T1000 (cell line): ENCODE measurements at places on chromosomes 6 and 20.

- DNase-seq, result no peak
These were observed 231.7 kb downstream of the TAF4 start for GRCh38 chr20:61833807-61834610.

DNA sequence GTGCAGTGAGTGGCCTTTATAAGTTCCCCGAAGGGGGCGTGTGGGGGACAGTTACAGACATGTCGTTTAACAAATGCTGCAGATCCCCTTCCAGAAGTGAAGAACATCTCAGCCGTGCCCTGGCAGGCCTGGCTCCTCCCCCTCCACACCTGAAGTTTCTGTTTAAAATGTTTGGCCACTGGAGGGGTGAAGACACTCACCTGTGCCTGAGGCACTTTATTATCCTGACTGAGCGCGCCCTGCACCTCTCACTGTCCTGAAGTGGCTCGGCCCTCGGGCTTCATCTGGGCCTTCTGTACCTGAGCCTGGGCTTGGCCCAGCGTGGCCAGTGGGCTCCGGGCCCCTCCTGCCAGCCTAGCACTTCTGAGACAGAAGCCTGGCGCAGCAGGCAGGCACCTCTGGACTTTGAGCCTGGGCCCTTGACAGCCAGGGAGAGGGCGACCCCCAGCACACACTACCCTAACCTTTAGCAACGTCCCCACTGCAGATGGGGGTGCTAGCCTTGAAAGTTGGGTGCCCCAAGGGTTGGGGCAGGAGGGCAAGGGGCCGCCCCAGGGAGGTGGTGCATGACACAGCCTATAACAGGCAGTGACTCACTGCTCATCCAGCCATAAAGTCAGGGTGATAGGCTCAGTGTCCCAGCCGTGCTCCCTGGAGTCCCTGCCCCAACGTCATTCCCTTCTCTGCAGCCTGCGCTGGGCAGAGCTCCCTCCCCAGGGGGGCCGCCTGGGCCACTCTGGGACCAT is 13.6 kb upstream of the GATA5 start:
- no peak for DNase-seq

DNA sequence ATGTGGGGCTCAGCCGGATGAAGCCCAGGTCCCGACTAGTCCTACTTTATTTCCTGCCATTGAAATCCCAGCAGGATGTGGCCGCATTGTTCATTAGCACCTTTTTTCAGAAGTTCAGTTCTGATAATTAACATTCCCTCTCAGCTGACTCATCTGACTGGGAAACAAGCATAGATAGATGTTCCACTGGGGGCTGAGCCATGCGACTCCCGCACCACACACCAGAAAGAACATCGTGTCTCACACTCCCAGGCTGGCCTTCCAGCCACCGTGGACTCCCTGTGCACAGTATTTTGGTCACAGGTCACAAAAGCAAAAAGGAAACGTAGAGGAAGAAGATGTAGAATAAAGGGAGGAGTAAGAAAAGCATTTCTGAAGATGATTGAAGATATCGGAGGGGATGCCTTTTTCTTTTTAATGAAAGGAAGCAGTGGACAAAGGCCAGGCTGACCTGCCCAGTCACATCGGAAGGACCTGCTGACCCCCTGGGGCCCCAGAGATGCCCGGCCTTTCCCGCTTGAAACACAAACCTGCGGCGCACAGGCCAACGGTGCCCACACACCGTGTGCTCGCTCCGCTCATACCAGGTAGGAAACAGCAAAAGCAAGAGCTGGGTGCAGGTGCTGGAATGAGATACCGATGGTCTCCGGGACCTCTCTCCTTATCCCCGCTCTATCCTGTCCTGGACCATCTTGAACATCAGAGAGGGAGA is 11.8 kb downstream of the RPS6KA2 start:
- no peak for DNase-seq

- no peak for DNase-seq
These were observed 71.6 kb upstream of the TNFAIP3 start for GRCh38 chr6:137795501-137795900.

GRCh38 chr6:129029778-129030177 is 146.8 kb downstream of the LAMA2 start:
- no peak for DNase-seq

GRCh38 chr6:23073821-23074220 is 504.5 kb downstream of the HDGFL1 start:
- no peak for DNase-seq

DNA sequence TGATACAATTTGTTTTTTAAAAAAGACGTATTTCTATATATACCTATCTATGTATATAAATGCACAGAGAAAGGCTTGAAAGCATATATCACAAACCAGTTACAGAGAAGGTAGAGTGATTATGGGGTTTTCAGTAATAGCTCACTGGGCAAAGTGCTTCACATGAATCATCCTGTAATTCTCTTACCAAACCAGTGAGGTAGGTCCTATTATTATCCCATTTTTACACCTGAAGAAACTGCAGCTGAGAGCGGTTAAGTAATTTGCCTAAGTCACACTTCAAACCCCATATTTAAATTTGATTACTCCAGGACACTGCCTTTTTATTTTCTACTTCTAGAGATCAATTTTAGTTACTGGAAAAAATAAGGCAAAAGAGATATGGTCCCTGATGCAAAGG is 4.4 kb downstream of the GSS start:
- no peak for DNase-seq

GRCh38 chr6:129889580-129889979 is 28.5 kb upstream of the TMEM244 start:
- DNase-seq, result no peak

DNA sequence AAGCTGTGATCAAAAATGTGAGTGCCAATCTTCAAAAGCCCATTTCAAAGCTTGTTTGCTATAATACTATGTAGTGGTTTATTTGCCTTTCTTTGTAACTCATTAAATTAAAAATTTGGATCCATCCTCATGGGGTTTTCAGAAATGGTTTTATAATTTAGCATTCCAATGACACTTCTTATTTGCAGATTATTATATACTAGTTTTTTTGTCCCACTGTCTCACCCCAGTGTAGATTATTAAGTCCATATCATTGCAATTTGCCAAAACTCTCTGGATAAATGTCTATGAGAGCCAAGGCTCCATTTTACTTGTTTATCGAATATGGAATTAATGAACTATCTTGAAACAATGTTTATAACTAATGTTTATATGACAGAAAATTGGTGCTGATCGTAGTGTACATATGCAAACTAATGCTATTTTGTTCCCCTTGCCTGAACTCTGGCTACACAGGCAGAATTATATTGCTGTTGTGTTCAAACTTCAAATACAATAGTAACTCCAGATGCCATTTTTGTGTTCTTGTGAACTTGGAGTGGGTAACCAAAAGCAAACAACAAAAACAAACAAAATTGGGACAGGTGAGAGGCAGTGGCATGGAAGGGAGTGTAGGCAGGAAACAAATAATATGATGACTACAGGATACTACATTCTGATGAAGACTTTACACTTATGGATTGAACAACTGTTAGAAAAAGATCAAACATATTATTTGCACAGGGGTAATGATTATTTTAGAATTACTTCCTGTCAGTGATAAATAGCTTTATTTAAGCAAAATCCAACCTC is 307.1 kb upstream of the FLRT3 start:
- no peak for DNase-seq

GRCh38 chr6:76594109-76594508 is 521.6 kb upstream of the IMPG1 start:
- DNase-seq, result no peak

- no peak for DNase-seq
These were observed 171.4 kb downstream of the GMPR start for GRCh38 chr6:16409531-16410441.
